A375 (cell line): ENCODE measurements at places on chromosomes 7 and 10. TPM values are rescaled to one million over a fixed set of nuclear protein-coding genes. Genes with fewer than 3 reads are reported as not detected.

TAS2R4 gene
- total RNA-seq = 0.05 and 0.19 TPM in 2 replicates

PAPOLB gene
- not detected in 2 replicates for total RNA-seq

PLXDC2 gene
- 4.6 TPM in 2 replicates for total RNA-seq

HMX3 gene
- 3.5 and 6.3 TPM in 2 replicates for total RNA-seq

TRPV5 gene
- total RNA-seq = 0.05 TPM in 1 of 2 replicates, not detected in the other

FEZF1 gene
- total RNA-seq = 0.04 and 0.08 TPM in 2 replicates

C10orf62 gene
- 0.15 and 0.56 TPM in 2 replicates for total RNA-seq

AKR1C8 gene
- 0.21 TPM in 1 of 2 replicates, not detected in the other for total RNA-seq

SCIN gene
- total RNA-seq = 0.21 and 0.23 TPM in 2 replicates

HABP2 gene
- total RNA-seq = 0.08 TPM in 1 of 2 replicates, not detected in the other

SMNDC1 gene
- total RNA-seq = 9.1 and 10.7 TPM in 2 replicates

INA gene
- total RNA-seq = not detected in 2 replicates

SLIT1 gene
- 0.03 TPM in 1 of 2 replicates, not detected in the other for total RNA-seq

CDC14C gene
- total RNA-seq = not detected in 2 replicates

VPS37D gene
- 3.2 and 7.2 TPM in 2 replicates for total RNA-seq

CD36 gene
- not detected in 2 replicates for total RNA-seq

PRKAR2B gene
- 8.6 and 9.7 TPM in 2 replicates for total RNA-seq

PTPRZ1 gene
- 3.6 and 5.4 TPM in 2 replicates for total RNA-seq

CABCOCO1 gene
- total RNA-seq = not detected in 2 replicates

SLC18A3 gene
- total RNA-seq = not detected in 2 replicates

ZNF467 gene
- total RNA-seq = 0.34 and 0.45 TPM in 2 replicates

MLXIPL gene
- 0.05 and 0.26 TPM in 2 replicates for total RNA-seq

TMEM229A gene
- total RNA-seq = not detected in 2 replicates

NPTX2 gene
- 1.9 and 4.6 TPM in 2 replicates for total RNA-seq

KLLN gene
- 0.29 and 0.49 TPM in 2 replicates for total RNA-seq

OPN1SW gene
- total RNA-seq = not detected in 2 replicates

GHITM gene
- total RNA-seq = 258 and 276 TPM in 2 replicates
